ENCODE measurements at places on chromosomes 1 and 21. TPM values are rescaled to one million over a fixed set of nuclear protein-coding genes. Genes with fewer than 3 reads are reported as not detected.

Gene VPS72
- 30.4 TPM for polyA plus RNA-seq

Gene SPOCD1
- not detected for polyA plus RNA-seq

Gene PGLYRP4
- polyA plus RNA-seq = not detected

Gene FCRL2
- not detected for polyA plus RNA-seq

Gene TEX35
- polyA plus RNA-seq = not detected

Gene CYP4A22
- not detected for polyA plus RNA-seq

Gene PTPRF
- polyA plus RNA-seq = not detected

Gene GPA33
- polyA plus RNA-seq = 0.84 TPM

Gene GIPC2
- not detected for polyA plus RNA-seq

Gene BGLAP
- not detected for polyA plus RNA-seq

GRCh38 chr1:10459184-10459583, 9.4 kb downstream of the CORT start:
- DNase-seq = no peak

DNA sequence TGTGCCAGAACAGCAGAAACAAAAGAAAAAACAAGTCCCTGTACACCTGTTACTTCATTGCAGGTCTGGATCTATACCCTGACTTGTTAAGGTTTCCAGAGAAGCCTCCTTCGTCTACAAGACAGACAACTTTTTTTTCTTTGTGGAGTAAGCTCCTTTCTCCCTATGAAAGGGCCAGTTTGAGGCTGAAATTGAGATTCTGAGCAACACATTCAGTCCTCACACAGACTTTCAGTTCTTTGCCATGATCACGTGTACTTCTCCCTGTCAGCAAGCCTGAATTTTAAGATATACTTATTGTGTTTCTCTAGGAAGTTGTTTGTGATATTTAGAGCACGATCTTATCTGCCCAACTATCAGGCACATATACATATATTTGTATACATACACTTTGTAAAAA, 374.0 kb downstream of the NTNG1 start:
- DNase-seq = no peak

DNA sequence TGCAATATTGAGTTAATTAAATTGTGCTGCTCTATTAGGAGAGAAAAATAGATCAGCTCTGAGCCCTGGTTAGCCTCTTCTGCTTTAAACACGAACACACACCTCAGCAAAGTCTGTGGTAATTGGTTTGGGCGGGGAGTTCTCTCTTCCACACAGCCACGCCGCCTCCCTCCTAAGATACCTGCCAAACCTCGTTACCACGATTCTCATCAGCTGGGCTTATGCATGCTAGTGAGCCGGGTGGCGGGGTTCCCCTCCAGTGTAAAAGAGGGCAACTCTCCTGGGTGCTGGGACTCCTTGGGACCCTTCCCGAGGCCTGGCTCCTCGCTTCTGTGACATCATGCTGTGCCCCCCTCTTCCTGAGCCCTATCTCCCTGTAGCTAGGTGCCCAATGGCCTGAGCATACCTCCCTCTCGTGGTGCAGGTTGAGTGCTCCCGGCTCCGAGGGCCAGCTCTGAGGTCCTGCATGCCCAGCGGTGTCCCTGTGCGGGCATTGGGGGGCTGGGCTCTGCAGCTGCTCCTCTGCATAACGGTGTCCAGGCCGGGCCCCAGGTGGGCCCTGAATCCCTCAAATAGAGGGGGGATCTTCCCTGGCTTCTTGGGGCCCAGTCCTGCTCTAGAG, 182.9 kb downstream of the PRDM16 start:
- DNase-seq = no peak

DNA sequence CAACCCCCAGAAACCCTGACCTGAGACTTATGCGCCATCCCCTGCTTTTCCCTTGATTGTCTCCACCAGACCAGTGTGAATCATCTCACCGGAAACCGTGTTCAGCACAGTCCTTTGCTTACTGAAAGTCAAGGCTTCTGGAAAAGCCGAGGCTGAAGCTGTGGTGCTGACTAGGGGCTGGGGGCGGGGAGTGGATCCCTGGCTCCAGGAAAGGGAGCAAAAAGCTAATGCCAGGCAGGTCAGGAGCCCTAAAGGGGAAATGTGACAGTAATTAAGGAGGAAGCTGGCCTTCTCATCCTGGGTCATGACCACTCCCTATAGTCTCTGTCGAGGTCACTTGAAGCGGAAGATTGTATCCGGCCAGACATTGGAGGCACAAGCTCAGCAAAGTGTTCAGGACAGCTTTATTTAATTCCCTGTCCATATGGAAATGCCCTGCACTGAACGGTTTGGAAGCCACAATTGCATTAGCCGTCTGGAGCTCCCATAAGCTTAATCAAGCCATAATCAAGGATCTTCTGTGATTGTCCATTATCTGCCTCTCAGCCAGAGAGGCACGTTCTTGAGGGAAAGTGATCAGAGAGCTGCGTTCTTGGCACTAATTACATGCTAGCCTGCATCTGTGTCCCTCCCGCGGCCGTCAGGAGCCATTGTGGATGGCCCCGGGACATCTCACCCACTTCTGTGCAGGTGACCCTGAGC, 403.6 kb downstream of the RRAGC start:
- DNase-seq = no peak

DNA sequence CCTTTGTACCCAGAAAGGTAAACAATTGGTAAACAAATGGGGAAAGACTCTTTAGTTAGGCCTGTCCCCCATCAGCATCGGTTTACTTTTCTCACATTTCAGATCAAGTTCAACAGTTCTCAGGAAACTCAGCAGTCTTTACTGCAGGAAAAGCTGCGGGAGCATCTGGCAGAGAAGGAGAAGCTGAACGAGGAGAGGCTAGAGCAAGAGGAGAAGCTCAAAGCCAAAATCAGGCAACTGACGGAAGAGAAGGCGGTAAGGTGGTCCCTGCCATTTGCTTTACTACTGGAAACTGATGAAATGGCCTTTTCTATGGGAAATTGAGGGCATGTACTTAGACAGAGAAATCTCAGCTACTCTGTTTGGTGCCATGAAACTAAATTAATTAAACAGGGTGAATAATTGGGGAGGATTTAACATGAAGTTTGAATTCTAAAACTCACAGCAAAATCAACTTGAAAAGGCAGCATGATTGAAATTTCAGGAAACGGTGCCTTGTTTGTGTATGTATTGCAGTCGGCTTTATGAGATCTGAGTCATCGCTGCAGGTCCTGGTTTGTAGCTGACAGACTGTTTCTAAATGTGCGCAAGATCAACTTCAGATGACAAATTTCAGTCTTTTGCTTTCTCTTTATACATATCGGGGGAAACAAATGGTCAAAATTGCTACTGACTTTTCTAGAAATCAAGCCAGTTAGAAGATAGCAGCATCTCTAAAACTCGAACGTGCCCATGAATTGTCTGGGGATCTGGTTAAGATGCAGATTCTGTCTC, 67.9 kb upstream of the EFHD2 start:
- peak; percentile 83 for DNase-seq

DNA sequence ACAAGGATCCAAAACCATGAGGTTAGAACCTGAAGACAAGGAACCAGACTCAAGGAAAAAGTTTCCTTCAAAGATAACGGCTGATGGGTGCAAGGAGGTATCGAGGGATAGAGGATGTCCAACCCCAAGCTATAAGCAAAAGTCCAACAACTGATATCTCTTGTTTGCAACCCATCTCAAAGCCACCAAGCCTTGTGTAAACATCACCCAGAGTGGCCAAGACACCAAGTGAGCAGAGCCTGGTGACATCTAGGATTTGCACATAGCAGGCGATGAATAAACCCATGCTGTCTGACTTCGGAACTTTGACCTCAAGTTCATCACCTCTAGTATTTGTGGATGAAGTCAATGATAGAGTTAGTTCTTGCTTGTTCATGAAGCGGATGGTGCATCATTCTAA, 180.7 kb downstream of the ETS2 start:
- no peak for DNase-seq

GRCh38 chr1:22705586-22705985, 5.1 kb upstream of the EPHB2 start:
- DNase-seq = no peak

DNA sequence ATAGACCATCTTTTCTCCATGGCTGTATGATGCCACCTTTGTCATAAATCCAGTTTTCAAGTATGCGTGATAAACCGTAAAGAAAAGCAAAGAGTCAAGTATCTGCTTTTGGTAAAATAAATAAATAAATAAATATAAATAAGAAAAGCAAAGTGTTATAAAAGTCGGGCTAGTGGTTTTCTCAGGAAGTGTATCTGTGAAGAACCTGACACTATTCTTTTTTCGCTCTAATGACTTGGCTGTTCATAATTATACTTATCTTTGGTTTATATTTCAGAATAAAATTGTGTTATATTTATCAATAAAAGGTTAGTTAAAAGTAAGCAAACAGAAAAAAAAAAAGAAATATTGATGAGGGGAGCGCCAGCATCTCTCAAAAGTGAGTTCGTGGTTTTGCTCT, 594 bp upstream of the EXO5 start:
- DNase-seq = no peak

GRCh38 chr1:157878059-157878458, 36.5 kb upstream of the CD5L start:
- DNase-seq = peak; percentile 43

GRCh38 chr1:209387271-209387968, 196.1 kb upstream of the CAMK1G start:
- no peak for DNase-seq

GRCh38 chr1:166338105-166338504, 171.3 kb upstream of the FAM78B start:
- DNase-seq = no peak

GRCh38 chr1:233518344-233518743, 95.6 kb upstream of the KCNK1 start:
- peak; percentile 2 for DNase-seq

DNA sequence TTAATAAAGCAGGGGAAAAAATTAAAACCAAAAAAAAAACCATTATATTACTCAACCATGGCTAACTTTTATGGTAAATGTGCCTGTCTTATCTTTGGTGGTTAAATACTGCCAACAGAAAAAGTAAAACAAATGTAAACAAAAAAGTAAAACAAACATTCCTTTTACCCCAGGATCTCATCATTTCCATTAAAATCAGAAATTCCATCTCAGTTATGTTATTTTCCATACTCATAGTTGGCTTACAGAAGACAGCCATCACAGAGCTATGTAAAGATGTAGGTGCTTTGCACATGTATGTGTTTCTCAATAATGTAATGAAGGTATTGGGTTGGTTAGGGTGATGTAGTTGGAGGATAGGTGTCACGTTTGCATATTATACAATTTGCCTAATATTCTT, 185.0 kb downstream of the KCNK2 start:
- no peak for DNase-seq

- no peak for DNase-seq
Measured at GRCh38 chr1:21696931-21697330, 27.8 kb upstream of the RAP1GAP start.

DNA sequence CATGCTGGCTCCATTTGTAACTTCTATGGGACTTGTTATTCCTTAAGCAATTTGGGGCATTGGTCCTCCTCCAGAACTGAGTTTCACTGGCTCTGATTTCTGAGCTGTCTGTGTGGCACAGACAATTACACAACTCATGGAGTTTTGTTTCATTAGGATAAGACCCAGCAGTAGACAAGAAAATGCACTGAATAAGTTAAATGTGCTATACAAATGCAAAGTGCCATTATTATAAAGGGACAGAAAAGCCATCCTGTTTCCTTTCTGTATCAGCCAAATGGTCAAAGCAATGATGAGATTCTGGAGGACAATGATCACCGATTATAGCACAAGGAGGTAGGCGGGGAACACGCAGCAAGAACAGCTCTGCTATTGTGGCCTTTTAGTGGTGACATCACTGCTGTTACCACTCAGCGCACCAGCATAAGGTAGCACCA, 81.9 kb downstream of the CNIH3 start:
- DNase-seq = no peak

GRCh38 chr1:94716965-94717364, 103.2 kb upstream of the SLC44A3 start:
- DNase-seq = peak; percentile 58

GRCh38 chr1:176602388-176603004, 139.5 kb downstream of the PAPPA2 start:
- no peak for DNase-seq
